ENCODE measurements at places on chromosomes 12 and 14.

DNA sequence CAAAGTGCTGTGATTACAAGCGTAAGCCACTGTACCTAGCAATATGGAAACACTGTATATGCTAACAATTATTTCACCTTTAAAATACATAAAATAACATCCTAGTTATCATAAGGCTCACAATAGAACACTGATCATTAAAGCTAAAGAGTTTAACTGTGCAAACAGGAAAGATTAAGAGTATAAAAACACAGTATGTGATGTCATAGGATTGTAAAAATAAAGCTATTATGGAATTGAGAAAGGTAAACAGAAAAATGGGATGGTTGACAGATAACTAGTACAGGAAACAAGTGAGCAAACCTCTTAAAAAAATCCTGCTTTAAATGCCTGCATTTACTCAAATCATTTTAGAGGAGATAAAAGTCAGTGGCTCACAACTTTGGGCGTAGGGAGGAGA lies 10.8 kb upstream of the IPO8 start:
- peak; percentile 74 for DNase-seq

DNA sequence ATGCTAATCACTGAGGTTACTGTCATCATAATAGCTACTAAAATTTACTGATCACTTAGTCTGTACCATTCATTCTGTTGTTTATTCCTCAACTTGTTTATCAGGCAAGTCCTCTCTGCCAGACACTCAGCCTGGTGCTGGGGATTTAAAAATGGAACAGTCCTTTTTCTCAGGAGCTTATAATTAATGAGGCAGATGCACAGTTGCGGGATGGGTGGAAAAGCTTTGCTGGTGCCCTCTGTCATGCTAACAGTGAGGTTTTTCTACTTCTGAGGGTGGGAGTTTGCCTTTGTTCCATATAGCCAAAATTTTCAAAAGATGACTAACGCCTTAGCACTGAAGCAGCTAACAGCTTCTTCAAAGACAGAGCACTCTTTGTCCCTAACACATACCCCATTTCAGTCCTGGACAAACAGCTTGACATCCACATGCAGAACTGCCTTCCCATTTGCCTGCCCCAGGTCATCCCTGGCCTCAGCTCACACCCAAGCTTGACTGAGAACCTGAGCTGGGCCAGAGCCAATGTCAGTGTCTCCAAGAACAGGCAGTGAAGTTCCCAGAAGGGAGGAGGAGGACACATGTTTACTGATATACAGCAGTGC lies 30.8 kb upstream of the HSPB8 start:
- no peak for DNase-seq

- DNase-seq, result no peak
Measured at GRCh38 chr14:71208702-71209357, 301.6 kb downstream of the PCNX1 start.

DNA sequence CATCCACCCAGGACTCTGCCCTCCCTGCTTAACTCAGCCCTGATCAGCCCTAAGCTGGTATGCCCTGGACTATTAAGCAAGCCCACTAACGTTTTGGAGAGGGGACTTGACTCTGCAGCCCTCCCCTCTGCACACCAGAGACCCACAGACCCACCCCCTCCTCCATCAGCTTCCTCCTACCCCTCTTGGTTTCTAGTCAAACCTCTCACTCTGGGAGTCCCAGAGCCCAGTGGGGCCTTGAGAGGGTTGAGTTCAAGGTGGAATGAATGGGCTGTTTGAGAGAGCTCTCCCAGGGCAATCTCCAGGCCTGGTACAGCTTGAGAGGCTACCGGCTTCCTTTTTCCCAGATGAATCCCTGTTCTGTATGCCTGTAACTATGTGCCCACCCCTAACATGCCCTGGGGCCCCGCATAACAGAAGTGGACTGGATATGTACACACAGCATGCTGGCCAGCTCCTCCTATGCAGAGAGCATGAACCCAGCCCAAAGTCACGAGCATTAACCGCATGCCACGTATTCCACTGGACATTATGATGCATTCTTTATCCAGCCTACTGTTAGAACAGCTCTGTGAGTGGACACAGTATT lies 43.6 kb downstream of the IRF2BPL start:
- no peak for DNase-seq

DNA sequence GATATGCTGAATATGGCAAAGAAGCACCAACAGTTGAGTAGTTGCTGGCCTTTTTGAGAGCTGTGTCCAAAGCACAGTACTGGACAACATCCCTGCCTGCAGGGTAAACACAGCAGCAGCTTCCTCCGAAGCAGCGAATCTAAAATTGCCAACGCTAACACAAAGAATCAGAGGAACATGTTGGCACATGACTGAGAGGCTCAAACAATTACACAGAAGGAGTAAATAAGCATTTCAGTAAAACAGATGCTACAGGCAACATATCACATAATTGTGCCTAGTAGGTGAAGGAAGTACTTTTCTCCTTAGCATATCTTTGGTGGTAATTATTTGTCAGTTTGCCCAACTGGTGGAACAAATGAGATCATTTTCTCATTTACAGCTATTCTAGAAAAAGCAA lies 52.1 kb downstream of the KICS2 start:
- DNase-seq, result peak; percentile 81

DNA sequence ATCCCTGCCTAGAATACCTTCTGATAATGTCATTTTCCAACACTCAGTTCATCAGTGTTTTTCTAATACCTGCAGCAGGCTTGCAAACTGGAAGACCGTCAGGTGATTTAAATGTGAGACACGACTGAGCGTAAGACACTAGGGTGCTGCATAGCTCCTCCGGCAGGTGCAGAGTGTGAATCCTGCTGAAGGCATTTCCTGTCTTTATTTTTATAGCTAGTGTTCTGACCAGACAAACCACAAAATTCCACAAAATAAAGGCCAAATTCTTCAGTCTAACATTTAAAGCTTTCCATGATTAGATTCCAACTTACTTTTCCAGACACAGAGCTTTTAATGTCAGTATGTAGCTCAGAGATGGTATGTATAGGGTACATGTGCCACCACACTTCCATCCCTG lies 70.7 kb downstream of the BBS10 start:
- DNase-seq, result no peak

DNA sequence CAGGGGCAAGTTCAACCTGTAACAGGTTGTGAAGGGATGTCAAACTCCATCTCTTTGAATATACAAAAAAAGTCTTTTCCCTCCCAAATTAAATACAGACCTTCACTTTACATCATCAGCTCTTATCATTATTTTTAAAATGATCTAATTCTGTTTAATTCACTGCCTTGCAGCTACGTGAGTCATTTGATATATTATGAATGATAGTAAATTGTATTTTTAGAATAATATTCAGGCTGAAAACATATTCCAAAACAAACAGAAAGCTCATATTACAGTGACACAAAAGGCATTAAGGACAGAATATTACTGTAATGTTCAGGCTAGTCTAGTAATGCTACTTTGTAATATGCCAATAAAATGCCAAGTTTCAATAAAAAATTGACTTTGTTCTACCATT lies 53.3 kb downstream of the BCAT1 start:
- DNase-seq, result no peak

DNA sequence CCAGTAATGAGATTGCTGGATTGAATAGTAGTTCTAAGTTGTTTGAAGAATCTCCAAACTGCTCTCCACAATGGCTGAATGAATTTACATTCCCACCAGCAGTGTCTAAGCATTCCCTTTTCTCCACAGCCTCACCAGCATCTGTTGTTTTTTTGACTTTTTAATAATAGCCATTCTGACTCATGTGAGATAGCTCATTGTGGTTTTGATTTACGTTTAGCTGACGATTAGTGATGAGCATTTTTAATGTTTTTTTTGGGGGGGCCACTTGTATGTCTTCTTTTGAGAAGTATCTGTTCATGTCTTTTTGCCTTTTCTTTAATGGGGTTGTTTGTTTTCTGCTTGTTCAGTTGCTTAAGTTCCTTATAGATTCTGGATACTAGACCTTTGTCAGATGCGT lies 8.1 kb upstream of the SLC15A5 start:
- no peak for DNase-seq

DNA sequence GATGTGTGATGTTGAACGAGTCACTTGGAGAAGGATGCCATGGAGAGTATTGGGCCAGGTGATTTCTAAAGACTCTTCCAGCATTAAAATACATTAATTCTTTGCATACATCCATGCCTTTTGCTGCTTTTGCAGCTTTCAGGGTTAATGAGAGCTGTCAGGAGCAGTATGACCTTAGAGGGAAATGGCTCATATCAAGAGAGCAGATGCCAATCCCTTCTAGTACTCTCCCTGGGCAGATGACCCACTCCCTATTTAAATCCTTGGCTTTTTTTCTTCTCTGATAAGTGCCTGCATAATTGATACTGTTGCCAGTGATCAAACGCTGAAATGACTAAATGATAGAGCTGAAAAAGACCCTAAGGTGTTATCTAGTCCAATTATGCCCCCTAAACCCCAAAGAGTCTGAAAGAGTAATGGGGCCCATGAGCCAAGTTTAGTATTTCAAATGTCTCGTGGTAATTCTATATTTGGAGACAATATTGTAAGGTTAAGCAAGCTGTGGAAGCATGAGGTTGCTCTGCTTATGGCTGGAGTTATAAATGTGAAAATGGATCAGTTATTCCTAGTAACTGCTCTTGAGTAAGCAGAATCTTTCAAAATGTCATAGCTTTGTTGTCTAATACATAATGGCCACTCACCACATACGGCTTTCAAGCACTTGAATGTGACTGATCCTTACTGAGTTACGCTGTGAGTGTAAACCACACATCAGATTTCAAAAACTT lies 137.3 kb downstream of the ETV6 start:
- DNase-seq, result no peak

DNA sequence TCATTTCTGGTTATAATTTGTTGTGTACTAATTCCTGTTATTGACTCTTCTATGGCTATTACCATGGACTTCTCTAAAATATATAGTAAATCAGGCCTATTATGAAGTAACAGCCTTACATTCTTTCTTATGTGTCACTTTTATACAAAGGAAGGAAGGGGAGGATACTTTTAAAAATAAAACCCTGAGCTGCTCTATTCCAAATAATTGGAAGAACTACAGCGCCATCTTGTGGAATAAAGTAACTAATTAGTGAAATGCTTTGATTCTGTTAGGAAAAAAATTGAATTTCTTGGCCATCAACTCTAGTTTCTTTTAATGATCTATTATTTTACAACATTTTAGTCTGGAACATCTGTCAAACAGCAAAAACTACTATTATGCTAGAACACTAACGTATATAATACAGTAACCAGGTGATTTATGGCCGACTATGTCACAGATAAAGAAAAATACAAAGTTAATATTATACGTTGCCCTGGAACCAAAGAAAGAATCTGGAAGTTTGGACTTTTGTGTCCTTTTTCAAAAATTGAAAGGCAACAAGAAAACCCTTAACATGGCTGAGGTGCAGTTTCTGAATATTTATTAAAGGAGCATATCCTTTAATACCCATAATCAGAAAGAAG lies 55.0 kb upstream of the NELL2 start:
- peak; percentile 58 for DNase-seq

All from NCI-H146 (cell line).